Nephron progenitor cell (in vitro differentiated cells): ENCODE measurements at places on chromosomes 1 and 21.

- peaks cover 39% of the 10 kb centered on the region for H3K4me1 ChIP-seq
- no peak overlapping the region for H3K4me3 ChIP-seq
- H3K27ac ChIP-seq, result peak overlapping the region; percentile 33
- no peak for DNase-seq
Measured at GRCh38 chr1:167670563-167670962, 40.5 kb downstream of the RCSD1 start.

DNA sequence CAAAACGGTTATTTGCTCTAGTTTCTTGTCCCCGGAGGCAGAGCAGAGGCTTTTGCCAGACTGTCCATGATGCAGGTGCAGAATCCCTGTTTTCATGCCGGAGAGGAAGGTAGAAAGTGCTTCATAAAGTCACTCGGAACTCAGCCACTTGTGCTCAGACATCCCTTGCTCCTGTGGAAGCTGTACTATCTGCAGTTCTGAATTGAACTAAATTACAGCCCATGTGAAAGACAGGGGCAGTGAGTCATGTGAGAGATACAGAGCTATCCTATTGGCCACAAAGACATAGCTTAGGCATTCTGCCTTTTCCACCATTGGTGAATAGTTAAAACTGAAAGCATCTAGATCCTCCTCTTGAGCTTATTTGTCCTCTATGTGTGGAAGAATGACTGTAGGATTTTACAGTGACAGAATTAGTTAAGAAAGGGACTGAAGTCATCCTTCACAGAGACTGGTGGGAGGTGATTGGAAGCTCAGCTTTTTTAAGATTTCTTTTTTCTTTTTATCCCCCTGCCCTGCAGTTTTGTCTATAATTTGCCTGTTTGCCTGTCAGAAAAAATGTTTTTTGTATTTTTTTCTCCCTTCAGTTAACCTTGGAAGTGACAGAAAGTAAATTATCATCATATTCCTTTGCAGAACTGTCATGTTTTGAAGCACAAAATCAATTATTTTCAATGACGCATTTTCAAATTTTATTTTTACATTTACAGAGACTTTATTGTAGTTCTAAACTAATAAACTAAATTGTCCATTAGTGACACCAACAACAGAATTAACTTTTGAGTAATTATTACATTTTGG lies 298.6 kb downstream of the PTPRC start:
- peaks cover 17% of the 10 kb centered on the region for H3K4me1 ChIP-seq
- peaks cover 3% of the 10 kb centered on the region for H3K27me3 ChIP-seq
- no peaks in the 10 kb centered on the region for H3K36me3 ChIP-seq
- peak overlapping the region; percentile 12 for H3K27ac ChIP-seq
- no peak for DNase-seq

DNA sequence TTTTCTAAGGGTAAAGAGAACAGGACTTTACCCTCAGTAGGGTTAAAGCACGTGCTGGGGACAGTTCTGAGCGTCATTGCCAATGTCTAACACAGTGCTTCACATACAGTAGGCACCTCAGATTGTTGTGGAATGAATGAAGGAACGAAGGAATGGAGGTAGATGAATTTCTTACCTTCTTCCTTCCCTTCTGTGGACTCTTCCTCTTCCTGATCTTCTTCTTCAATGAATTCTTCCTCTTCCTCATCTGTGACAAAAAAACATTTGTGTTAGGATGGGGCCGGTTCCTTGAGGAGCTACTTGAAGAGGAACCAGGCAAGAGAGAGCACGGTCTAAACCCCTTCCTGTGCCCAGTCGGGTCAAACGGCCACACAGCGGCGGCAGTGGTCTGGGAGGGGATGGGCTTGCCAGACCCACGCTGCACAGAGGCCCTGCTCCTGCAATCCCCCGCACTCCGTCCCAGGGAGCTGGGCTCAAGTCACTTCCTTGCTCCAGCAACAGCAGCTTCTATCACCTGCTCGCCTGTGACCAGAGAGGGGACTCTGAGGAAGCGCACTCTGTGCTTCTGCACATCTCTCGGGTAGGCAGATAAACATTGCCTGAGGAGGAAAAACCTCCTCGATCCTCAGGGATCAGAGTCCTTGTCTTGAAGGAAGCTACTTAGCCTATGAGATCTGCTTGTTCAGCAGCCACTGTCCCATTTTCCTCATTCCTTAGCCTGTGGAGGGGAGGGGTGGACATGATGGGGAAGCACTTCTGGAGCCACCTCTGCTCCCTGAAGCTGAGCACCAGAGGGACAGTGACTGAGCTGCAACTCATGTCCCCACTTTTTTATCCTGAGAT lies 8.0 kb upstream of the SLC30A2 start:
- H3K4me1 ChIP-seq, result peaks cover 24% of the 10 kb centered on the region
- no peak overlapping the region for H3K4me3 ChIP-seq
- peak; percentile 54 for DNase-seq
- H3K27me3 ChIP-seq, result peaks cover 68% of the 10 kb centered on the region

DNA sequence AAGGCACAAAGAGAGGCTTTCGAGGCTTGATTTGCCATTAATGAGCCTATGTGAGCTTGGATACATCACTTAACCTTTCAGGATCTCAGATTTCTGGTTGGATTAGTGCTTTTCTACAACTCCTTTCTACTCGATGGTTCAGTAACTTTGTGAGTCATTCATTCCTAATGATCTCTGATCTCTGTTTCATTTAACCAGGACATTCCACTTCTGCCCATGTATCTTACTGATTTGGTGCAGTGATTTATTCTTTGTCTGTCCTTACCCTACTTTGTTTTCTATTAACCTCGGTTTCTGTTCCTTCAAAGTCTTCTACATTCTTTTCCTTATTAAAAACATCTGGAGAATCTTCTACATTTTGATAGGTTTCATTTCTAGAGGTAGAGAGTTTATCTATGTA lies 94.6 kb upstream of the ZBTB18 start:
- H3K27ac ChIP-seq, result no peak overlapping the region
- H3K27me3 ChIP-seq, result peaks cover 18% of the 10 kb centered on the region

GRCh38 chr1:165248969-165249571 lies 107.4 kb downstream of the LMX1A start:
- no peaks in the 10 kb centered on the region for H3K36me3 ChIP-seq
- H3K27ac ChIP-seq, result no peak overlapping the region
- peaks cover 2% of the 10 kb centered on the region for H3K4me1 ChIP-seq
- no peak overlapping the region for H3K4me3 ChIP-seq
- no peak for DNase-seq

DNA sequence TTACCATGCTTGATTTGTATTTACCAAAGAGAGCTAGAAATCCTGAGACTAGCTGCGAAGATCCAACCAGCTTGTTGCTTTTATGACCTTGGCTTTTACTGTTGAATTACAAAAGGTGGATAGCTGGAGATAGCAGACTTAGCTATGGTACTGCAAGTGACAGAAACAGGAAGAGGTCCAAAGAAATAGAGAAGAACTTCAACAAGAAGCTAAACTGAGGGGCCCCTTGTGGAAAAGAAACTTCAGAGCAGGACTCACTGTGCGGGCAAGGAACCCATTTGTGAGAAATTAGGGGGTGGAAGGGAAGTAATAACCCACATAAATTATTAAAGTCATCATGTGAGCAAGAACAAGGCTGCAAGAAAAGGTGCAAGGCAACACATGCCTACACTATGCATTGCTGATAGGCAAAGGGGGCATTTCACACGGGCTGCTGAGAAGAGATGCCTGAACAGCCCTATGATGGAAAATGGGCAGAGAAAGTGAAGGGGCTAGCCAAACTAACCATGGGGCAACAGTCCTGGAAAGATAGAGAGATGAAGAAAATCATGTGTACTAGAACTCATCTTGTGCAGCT lies 116.6 kb upstream of the PRDX6 start:
- H3K4me3 ChIP-seq, result no peak overlapping the region
- H3K4me1 ChIP-seq, result no peaks in the 10 kb centered on the region
- H3K27ac ChIP-seq, result no peak overlapping the region
- no peaks in the 10 kb centered on the region for H3K36me3 ChIP-seq
- no peaks in the 10 kb centered on the region for H3K27me3 ChIP-seq

DNA sequence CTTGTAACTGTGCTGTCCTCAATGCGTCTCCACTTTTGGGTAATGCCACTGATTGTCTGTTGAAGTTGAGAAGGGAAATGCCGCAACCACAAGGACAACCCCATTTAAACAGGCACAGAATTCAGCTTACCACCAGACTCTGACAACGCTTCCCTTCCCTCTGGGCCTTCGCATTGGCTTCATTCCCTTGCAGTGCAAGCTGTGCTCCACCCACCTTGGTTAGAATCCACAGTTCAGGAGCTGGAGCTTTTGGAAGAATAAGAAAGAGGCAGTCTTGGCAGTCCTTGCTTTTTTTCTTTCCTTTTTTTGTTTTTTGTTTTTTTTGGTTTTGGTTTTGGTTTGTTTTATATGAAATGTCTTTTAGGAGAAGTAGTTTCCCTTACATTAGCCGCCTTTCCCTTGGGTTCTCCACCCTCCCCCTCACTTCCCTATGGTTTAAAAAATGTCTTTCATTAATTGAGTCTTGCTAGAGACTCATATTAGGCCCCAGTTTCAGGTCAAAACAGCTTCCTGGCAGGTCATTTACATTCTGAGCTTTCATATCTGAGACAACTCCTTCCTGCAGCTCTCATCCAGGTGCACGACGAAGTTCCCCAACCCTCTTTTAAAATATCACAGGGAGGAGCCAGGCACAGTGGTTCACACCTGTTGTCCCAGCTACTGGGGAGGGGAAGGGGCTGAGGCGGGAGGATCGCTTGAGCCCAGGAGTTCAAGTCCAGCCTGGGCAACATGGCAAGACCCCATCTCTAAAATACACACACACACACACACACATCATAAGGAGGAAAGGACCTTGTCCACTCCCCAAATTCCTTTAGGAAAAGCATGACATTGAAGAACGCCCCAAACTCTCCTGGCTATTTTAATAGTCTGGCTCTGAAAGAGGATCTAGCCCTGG lies 20.7 kb upstream of the LAX1 start:
- H3K27ac ChIP-seq, result peak overlapping the region; percentile 1
- peaks cover 12% of the 10 kb centered on the region for H3K27me3 ChIP-seq
- no peak overlapping the region for H3K4me3 ChIP-seq

GRCh38 chr21:28654406-28654805 lies 338.3 kb downstream of the LTN1 start:
- no peaks in the 10 kb centered on the region for H3K27me3 ChIP-seq
- peaks cover 7% of the 10 kb centered on the region for H3K4me1 ChIP-seq
- no peak for DNase-seq
- H3K36me3 ChIP-seq, result no peaks in the 10 kb centered on the region
- H3K27ac ChIP-seq, result no peak overlapping the region

- H3K27ac ChIP-seq, result no peak overlapping the region
- DNase-seq, result no peak
- peaks cover 21% of the 10 kb centered on the region for H3K27me3 ChIP-seq
- no peaks in the 10 kb centered on the region for H3K36me3 ChIP-seq
Measured at GRCh38 chr21:44002511-44002910, 9.6 kb upstream of the TRAPPC10 start.

- H3K4me1 ChIP-seq, result peaks cover 69% of the 10 kb centered on the region
- no peak for DNase-seq
- peak overlapping the region; percentile 91 for H3K4me3 ChIP-seq
- H3K27me3 ChIP-seq, result peaks cover 15% of the 10 kb centered on the region
Measured at GRCh38 chr1:94927405-94928175, 680 bp upstream of the CNN3 start.

DNA sequence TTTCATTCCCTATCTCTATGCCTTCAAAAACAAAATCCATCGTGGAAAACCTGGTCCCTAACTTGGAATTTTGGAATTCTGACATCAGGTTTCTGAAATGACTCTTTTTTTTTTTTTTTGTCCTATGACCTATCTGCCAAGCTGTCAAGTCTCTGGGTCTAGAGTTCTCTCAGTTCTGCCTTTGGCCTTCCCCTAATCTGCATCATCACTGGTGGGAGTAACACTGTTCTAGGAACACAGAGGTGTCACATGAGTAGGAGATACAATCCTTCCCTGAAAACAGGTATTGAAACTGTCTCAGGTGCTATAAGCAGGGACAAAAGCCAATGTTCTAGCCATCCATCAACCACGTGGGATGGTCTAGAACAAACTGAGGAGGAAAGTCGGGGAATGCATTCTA lies 142.0 kb upstream of the ATP1B1 start:
- no peak overlapping the region for H3K4me3 ChIP-seq
- no peak overlapping the region for H3K27ac ChIP-seq
- DNase-seq, result no peak
- H3K36me3 ChIP-seq, result no peaks in the 10 kb centered on the region

DNA sequence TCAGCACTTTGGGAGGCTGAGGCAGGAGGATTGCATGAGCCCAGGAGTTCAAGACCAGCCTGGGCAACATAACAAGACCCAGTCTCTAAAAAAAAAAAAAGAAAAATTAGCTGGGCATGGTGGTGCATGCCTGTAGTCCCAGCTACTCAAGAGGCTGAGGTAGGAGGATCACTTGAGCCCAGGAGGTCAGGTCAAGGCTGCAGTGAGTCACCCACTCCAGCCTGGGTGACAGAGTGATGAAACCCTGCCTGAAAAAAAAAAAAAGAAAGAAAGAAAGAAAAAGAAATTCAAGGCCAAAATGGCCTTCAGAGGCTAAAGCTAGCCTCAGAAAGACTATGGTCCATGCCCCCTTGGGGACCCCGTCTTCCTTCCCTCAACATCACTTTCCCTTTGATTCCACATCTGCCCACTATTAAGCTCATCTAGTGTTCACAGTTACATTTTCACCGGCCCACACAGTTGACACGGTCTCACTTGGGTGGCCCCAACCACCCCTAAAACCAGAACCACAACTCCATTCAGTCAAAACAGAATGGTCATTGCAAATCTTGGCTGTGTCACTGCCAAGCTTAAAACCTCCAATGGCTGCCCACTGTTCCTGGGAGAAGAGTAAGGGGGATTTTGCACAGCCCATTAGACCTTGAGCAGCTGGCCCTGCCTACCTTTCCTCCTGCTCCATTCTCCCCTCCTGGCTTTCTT lies 2.1 kb upstream of the CAPN8 start:
- DNase-seq, result no peak
- H3K36me3 ChIP-seq, result no peaks in the 10 kb centered on the region
- no peak overlapping the region for H3K27ac ChIP-seq
- H3K27me3 ChIP-seq, result peaks cover 15% of the 10 kb centered on the region

GRCh38 chr1:212133319-212133718 lies 97.8 kb downstream of the DTL start:
- H3K4me1 ChIP-seq, result no peaks in the 10 kb centered on the region
- no peak for DNase-seq
- no peak overlapping the region for H3K27ac ChIP-seq
- no peaks in the 10 kb centered on the region for H3K27me3 ChIP-seq

- peaks cover 100% of the 10 kb centered on the region for H3K4me1 ChIP-seq
- H3K4me3 ChIP-seq, result no peak overlapping the region
- H3K27ac ChIP-seq, result peak overlapping the region; percentile 68
- peaks cover 11% of the 10 kb centered on the region for H3K27me3 ChIP-seq
Measured at GRCh38 chr1:208227366-208227765, 16.8 kb downstream of the PLXNA2 start.

- peaks cover 6% of the 10 kb centered on the region for H3K4me1 ChIP-seq
- no peak overlapping the region for H3K27ac ChIP-seq
- no peaks in the 10 kb centered on the region for H3K36me3 ChIP-seq
Measured at GRCh38 chr1:216223486-216223885, 199.8 kb downstream of the USH2A start.

- no peaks in the 10 kb centered on the region for H3K36me3 ChIP-seq
- peaks cover 13% of the 10 kb centered on the region for H3K27me3 ChIP-seq
- no peak overlapping the region for H3K4me3 ChIP-seq
- peaks cover 25% of the 10 kb centered on the region for H3K4me1 ChIP-seq
- H3K27ac ChIP-seq, result peak overlapping the region; percentile 22
Measured at GRCh38 chr1:3111348-3112021, 42.5 kb downstream of the PRDM16 start.
